ENCODE measurements at places on chromosomes 7 and 10.

GRCh38 chr7:129778770-129779601 is 167.5 kb downstream of the NRF1 start:
- no peak for DNase-seq

- no peak for DNase-seq
These were observed at the start of gene SLC18A3 for GRCh38 chr10:49610114-49610457. Gene SLC18A3 (plus strand): TSS chr10:49610310. CDS start chr10:49610741, 431 bp downstream.

- DNase-seq = no peak
These were observed 34.5 kb downstream of the CLEC2L start for GRCh38 chr7:139557857-139558581.

DNA sequence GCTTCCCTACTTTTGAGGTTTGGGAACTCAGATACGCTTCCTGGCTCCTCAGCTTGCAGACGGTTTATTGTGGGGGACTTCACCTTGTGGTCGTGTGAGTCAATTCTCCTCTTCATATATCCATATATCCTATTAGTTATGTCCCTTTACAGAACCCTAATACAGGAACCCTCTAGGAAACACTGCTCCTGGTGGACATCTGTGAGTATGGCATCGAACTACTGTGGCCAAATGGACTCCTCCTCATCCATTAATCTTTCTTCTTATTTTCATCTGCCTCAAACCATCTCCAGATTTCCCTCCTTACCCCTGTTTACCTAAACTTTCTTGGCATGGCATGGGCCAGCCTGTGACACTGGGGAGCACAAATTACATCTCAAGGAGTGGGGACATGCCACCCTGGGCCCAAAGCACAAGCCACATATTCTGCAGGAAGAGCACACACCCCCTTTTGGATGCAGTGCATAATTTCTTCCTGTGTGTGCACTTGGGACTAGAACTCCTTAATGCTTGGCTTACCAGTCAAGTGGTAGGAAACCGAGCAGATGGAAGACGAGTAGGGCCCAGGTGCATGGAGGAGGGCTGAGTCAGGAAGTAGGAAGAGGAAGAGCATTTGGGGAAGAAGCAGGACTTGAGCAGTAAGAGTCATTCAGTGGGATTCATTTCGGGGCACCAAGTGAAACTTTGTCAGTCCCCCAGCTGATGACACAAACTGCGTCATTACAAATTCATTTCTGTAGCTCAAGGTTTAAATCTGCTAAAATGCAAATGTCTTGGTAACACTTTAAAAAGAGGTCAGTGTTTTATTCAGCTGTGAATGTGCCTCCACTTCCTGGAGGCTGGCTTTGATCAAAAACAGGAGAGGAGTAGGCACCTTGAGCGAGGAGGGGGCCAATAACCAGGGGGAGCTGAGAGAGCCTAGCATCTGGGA is 80.8 kb upstream of the PLXNA4 start:
- no peak for DNase-seq

- DNase-seq = no peak
These were observed 31.0 kb downstream of the PRSS2 start for GRCh38 chr7:142801601-142802295.

- no peak for DNase-seq
These were observed 58.0 kb downstream of the ABLIM1 start for GRCh38 chr10:114600057-114600456.

DNA sequence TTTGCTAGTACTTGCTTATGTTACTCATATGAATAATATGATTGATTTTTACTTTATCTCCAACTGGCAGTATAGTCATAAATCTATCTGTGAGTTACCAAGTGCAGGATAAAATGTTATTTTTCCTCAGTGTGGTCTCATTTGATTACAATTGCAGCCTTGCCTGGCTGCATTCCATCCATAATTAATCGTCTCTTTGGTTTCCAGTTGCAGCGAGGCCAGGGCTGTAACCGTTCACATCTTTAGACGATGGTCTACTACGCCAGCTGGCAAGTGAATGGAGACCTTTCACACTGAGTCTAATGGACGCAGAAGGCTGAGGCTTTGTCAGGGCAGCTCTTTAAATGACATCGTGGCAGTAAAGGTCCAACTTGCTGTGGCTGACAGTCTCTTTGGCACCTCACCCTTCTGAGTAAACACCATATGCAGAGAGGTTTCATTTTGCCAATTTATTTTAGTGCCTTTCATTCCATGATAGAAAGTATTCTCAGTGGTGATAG is 84.0 kb downstream of the ARL4A start:
- DNase-seq = peak; percentile 50

- no peak for DNase-seq
These were observed 12.2 kb downstream of the BHLHA15 start for GRCh38 chr7:98223351-98223897.

DNA sequence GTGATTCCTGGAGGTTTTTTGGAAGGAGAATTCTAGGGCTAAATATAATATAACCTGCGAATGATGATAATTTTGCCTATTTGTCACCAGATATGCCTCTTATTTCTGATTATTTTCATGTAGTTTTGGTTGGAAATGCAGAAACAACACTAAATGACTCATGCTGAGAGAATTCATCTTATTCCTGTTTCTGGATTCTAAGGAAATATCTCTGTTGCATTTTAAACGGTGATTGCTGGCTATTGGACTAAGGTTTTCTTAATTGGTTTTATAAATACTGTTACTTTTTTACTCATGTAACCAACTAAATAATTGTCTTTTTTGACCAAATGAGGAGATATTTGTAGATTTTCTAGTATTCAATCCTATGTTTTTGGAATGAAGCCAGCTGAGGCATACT is 204.9 kb upstream of the NPSR1 start:
- no peak for DNase-seq

DNA sequence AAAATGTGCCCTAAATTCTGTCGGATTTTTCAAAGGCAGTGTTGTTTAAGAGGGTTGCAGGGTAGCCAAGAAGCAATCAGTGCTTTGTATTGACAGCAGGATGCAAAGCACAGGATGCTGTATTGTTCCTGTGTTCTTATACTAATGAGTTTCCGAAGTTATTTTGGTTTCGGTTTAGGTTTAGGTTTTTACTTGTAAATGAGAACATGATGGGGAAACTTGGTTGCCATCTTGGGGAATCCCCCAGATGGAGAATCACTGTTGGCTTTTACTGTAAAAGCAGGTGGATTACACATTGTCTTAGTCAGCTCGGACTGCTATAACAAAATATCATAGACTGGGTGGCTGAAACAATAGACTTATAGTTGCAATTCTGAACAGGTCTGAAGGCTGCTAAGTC is 72.1 kb downstream of the INHBA start:
- DNase-seq = no peak

DNA sequence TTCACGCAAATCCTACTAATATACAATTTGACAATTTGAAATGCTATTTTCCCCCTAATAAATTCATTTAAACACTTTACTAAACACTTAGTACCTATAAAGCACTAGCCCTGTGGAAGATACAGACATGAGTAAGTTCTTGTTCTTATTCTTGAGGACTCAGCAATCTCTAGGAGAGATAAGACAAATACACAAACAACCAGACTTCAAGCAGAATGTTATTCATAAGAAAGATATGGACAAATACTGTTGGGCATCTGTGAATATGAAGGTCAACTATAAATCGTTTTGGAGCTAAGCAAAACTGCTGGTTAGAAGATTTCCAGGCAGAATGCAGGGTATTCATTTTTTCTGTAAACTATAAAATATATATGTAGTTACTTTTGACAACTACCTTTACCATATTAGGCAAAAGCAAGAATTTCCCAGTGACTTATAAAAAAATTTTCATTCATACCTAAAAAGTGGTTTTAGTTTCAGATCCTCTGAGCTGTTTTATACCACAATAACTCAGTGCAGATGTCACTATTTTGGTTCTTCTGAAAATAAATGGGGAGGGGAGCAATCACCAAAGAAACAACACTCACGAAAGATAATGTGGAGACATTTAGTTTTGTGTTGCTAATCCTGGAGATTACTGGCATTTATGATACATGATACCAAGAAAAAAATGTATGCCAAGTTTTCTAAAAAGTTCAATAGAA is 3.8 kb downstream of the VPS41 start:
- no peak for DNase-seq

DNA sequence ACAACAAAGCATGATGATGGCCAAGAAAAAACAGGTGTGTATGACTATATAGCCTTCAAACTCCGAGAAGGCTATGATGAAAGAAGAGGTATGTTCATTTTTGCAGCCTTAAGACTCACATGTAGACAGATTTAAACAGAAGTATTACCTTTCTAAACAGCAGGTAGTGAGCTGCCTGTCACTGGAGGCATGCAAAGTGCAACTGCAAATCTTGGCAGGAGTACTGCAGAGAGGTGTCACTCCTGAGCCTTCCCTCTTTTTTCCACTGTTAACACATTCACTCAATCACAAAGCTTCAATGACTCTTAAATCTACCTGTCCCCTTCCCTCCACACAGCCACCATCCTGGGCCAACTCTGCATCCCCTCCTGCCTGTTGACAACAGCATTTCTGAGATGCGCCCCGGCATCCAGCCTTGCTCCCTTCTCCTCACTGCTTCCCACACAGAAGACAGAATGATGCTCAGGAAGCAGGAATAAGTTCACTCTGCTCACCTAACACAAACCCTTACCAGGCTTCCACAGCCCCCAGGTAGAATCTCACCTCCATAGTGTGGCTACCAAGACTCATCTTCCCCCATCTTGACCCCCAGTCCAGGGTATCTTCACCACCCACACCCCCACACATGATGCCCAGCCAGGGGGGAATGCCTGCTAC is 161.9 kb upstream of the ZMIZ1 start:
- no peak for DNase-seq
